Activated CD4-positive, alpha-beta T cell treated with anti-CD3 and anti-CD28 coated beads for 1 hour (primary cell): ENCODE measurements at places on chromosomes 7 and 10.

DNA sequence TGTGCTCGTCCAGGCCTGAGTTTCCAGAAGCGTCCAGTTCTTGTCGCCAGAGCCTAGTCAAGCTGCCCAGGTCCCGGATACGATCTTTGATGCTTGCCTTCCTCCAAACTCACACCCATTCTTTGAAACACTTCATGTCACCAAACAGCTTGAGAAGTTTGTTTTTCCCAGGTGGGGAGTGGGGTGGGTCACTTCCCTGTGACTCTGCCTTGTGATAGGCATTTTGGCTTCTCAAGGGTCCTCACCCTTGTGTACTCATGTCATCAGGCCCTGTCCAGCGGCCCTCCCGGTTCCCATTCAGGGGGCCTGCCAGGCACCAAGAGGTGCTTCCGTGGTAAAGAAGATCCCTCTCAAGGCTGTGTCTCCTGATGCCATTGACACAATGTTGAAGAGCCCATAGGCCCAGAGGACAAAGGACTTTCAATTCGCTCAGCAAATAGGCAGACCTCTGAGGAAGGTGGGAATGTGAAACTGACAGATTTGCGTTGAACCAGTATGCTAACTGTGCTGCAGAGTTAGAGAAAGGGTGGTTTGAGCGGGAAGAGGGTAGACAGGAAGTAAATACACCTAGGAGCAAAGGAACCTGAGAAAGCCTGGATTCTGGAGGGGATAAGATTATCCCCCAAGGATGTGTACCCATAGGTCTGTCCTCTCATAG, 24.7 kb upstream of the SFTPA1 start:
- DNase-seq, result no peak

DNA sequence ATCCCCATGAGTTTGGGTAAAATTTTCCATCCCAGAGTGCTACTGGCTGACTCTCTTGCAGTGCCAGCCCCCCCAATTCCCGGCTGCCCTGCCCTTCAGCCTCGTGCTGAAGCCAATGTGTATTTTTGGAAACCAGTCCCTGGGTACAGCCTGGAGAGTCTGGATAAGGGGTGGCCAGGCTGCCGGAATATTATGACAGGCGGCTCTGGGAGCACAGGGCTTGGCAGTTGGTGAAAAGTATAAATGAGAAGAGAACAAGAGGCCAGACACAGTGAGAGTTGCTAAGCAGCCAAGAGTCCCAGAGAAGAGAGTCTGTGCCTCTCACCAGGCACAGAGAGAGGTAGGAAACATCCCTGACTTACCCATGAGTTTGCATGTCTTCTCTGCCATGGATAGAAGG, 53.6 kb downstream of the TMEM130 start:
- DNase-seq, result no peak

DNA sequence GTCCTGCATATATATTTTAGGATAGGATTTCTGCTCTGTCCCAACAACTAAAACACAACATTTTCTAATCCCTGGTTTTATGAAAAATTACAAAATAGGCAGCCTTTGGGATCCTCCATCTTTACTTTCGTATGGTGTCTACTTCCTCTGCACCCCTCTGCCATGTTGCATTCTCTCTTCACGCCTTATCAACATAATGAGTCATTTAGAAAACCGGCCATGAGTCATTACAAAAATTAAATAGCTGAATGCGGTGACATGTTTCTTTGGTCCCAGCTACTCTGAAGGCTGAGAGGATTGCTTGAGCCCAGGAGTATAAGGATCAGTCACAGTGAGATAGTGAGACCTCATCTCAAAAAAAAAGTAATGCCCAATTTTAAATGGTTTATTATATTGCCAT, 148.1 kb upstream of the CELF2 start:
- no peak for DNase-seq

- no peak for DNase-seq
Observed at GRCh38 chr10:14306190-14306589, 24.5 kb downstream of the FRMD4A start.
